Activated B cell treated with CpG ODN at 0.5 μM for 24 hours (primary cell): ENCODE measurements at places on chromosomes 1 and 21.

DNA sequence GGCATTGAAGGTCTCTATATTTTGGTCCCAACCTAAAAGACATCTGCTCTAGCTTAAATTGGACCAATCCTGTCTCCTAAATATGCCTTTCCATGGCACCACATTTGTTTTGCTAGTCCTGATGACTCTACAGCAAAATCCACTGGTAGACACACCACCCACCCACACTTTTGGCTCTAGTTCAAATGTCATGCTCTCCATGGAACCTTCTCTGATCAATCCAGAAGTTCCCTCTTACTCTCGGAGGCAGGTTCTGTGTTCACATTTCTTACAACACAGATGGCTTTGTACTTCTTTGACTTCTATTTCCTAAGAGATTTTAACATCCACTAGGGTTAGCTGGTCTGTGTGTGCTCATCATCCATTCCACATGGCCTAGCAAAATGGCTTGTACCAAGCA is 151.3 kb downstream of the APP start:
- no peaks in the 10 kb centered on the region for H3K4me1 ChIP-seq
- no peak overlapping the region for H3K27ac ChIP-seq
- no peak overlapping the region for H3K4me3 ChIP-seq
- no peaks in the 10 kb centered on the region for H3K27me3 ChIP-seq
- H3K36me3 ChIP-seq = peaks cover 21% of the 10 kb centered on the region

- no peak overlapping the region for H3K27ac ChIP-seq
- peaks cover 27% of the 10 kb centered on the region for H3K27me3 ChIP-seq
- no peak for DNase-seq
- no peaks in the 10 kb centered on the region for H3K4me1 ChIP-seq
Measured at GRCh38 chr1:175845338-175845737, 101.9 kb upstream of the TNR start.

GRCh38 chr1:246695136-246695535 is 29.1 kb upstream of the SCCPDH start:
- no peaks in the 10 kb centered on the region for H3K36me3 ChIP-seq
- H3K4me3 ChIP-seq = no peak overlapping the region
- H3K27ac ChIP-seq = no peak overlapping the region

GRCh38 chr1:186736971-186737685 is 56.9 kb upstream of the PTGS2 start:
- no peaks in the 10 kb centered on the region for H3K27me3 ChIP-seq
- DNase-seq = no peak
- H3K4me3 ChIP-seq = no peak overlapping the region
- no peaks in the 10 kb centered on the region for H3K36me3 ChIP-seq
- H3K4me1 ChIP-seq = no peaks in the 10 kb centered on the region

DNA sequence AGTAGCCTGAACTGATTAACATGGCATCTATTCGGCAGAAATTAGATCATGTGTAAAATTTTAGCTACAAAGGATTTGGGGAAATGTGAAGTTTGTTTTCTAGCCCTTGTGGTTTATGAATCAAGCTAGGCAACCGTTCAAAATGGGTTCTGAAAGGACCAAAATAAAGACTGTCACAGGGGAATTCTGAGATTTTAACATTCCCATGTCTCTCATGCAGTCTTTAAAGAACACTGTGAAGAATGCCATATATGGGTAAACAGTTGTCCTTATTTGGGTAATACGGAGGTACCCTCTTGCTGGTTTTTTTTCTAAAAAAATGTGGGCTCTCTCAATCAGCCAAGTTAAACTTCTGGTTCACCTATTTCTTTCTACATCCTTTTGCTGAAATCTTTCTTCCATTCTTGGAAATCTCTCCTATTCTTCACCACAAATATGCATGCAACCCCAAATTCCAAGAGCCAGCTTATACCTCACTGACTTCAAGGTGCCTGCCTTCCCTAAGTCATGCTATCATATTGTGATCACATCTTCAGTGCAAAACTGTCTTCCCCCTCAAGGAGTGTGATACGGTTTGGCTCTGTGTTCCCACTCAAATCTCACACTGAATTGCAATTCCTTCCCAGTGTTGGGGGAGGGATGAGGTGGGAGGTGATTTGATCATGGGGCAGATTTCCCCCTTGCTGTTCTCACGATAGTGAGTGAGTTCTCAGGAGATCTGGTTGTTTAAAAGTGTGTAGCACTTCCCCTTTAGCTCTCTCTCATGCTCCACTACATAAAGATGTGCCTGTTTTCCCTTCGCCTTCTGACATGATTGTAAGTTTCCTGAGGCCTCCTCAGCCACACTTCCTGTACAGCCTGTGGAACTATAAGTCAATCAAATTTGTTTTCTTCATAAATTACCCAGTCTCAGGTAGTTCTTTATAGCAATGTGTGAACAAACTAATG is 308.7 kb downstream of the TTLL7 start:
- peaks cover 37% of the 10 kb centered on the region for H3K4me1 ChIP-seq
- no peak for DNase-seq
- H3K36me3 ChIP-seq = no peaks in the 10 kb centered on the region
- no peak overlapping the region for H3K4me3 ChIP-seq
- H3K27me3 ChIP-seq = peaks cover 4% of the 10 kb centered on the region
- H3K27ac ChIP-seq = no peak overlapping the region

- H3K27ac ChIP-seq = no peak overlapping the region
- H3K4me1 ChIP-seq = no peaks in the 10 kb centered on the region
- DNase-seq = no peak
- H3K27me3 ChIP-seq = no peaks in the 10 kb centered on the region
Measured at GRCh38 chr1:14626869-14627607, 28.6 kb downstream of the KAZN start.

- peaks cover 22% of the 10 kb centered on the region for H3K27me3 ChIP-seq
- H3K36me3 ChIP-seq = no peaks in the 10 kb centered on the region
- no peak overlapping the region for H3K4me3 ChIP-seq
- no peak for DNase-seq
- H3K27ac ChIP-seq = no peak overlapping the region
Measured at GRCh38 chr21:45320261-45321025, 32.7 kb upstream of the POFUT2 start.

- H3K27ac ChIP-seq = no peak overlapping the region
- no peak for DNase-seq
- peaks cover 2% of the 10 kb centered on the region for H3K4me1 ChIP-seq
- no peak overlapping the region for H3K4me3 ChIP-seq
- peaks cover 21% of the 10 kb centered on the region for H3K27me3 ChIP-seq
Measured at GRCh38 chr1:201724766-201725118, 104.2 kb upstream of the IPO9 start.

GRCh38 chr1:228268881-228269265 is 61.0 kb downstream of the OBSCN start:
- no peaks in the 10 kb centered on the region for H3K27me3 ChIP-seq
- no peaks in the 10 kb centered on the region for H3K36me3 ChIP-seq
- H3K4me1 ChIP-seq = no peaks in the 10 kb centered on the region
- DNase-seq = no peak
- no peak overlapping the region for H3K27ac ChIP-seq
- H3K4me3 ChIP-seq = no peak overlapping the region

GRCh38 chr1:182256931-182257330 is 134.7 kb downstream of the GLUL start:
- peaks cover 5% of the 10 kb centered on the region for H3K4me1 ChIP-seq
- H3K27me3 ChIP-seq = no peaks in the 10 kb centered on the region
- H3K4me3 ChIP-seq = no peak overlapping the region
- H3K36me3 ChIP-seq = no peaks in the 10 kb centered on the region
- no peak for DNase-seq

DNA sequence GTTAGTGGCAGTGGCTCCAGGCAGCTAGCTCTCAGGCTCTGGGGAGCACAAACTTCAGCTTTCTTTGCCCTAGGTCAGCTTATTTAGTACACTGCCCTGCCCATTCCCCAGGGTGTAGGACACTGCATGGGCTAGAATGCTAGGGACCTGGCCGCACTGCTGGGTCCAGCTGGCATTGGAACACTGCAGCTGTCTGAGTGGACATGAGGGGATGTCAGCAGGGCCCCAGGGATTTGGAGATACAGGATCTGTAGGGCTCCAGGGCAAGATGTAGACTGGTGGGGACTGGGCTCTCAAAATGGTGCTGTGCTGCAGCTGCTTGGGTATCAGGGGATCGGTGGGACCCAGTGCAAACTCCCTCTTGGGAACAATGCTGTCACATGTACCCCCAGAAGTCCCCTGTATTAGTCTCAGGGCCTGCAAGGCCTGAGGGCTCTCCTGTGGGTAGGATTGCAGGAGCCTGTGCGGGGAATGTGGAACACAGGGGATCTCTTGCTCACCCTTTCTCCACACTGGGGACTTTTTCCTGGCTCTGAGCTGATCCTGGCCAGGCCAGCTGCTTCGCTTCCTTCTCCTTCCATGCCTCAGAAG is 25.2 kb upstream of the TTC22 start:
- DNase-seq = no peak
- H3K36me3 ChIP-seq = peaks cover 7% of the 10 kb centered on the region
- peaks cover 13% of the 10 kb centered on the region for H3K27me3 ChIP-seq
- no peaks in the 10 kb centered on the region for H3K4me1 ChIP-seq

GRCh38 chr1:234327577-234328164 is 45.6 kb upstream of the COA6 start:
- H3K27me3 ChIP-seq = peaks cover 16% of the 10 kb centered on the region
- no peak for DNase-seq
- peaks cover 36% of the 10 kb centered on the region for H3K4me1 ChIP-seq
- H3K4me3 ChIP-seq = no peak overlapping the region
- H3K27ac ChIP-seq = no peak overlapping the region

- H3K27me3 ChIP-seq = no peaks in the 10 kb centered on the region
- no peak for DNase-seq
- peaks cover 59% of the 10 kb centered on the region for H3K4me1 ChIP-seq
- peak overlapping the region; percentile 56 for H3K4me3 ChIP-seq
Measured at GRCh38 chr1:235923466-235924021, 56.8 kb upstream of the LYST start.

- no peak for DNase-seq
Measured at GRCh38 chr21:23718446-23719285, 1888.6 kb downstream of the MRPL39 start.

- peaks cover 14% of the 10 kb centered on the region for H3K4me1 ChIP-seq
- peak overlapping the region; percentile 33 for H3K4me3 ChIP-seq
- no peak overlapping the region for H3K27ac ChIP-seq
- DNase-seq = no peak
- no peaks in the 10 kb centered on the region for H3K36me3 ChIP-seq
Measured at GRCh38 chr1:210231846-210232510, 618 bp upstream of the SERTAD4 start.

DNA sequence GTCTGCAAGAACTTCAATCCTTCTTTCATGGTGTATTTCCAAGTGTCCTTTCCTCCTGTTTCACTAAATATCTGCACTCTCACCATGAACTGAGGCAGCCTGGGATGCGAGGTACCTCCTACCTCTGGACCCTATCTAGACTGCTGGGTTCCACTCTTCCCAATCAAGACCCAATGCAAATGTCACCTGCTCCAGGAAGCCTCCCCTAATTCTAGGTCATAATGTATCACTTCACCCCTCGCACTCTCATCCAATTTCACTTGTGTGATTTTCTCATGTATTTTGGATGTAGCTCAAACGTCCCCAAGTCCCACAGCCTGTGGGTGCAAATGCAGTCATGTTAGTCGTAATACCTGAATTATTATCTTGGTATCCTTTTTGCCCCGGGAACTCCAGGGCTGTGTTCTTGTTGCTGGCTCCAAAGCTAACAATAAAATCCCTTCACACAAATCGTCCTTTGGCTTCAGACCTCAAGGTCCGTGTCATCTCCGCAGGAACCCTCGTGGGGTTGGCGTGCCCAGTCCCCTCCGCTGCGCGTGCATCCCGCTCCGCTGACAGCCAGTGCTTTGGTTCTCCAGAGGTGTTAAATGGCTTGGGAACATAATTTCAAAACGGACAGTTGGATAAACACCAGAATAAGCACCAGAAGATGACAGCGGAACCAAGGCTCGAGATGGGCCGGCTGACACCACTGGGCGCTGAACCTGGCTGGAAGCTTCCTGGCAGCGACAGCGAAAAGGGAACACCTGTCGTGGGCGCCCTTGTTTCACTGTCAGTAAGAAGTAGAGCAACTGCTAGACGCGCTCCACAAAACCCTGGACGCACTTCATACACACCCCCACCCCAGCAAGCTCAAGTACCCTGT is 1.0 kb upstream of the BACH1 start:
- H3K27me3 ChIP-seq = no peaks in the 10 kb centered on the region
- peak overlapping the region; percentile 76 for H3K27ac ChIP-seq
- no peak for DNase-seq
- peaks cover 18% of the 10 kb centered on the region for H3K36me3 ChIP-seq
- H3K4me3 ChIP-seq = peak overlapping the region; percentile 71

DNA sequence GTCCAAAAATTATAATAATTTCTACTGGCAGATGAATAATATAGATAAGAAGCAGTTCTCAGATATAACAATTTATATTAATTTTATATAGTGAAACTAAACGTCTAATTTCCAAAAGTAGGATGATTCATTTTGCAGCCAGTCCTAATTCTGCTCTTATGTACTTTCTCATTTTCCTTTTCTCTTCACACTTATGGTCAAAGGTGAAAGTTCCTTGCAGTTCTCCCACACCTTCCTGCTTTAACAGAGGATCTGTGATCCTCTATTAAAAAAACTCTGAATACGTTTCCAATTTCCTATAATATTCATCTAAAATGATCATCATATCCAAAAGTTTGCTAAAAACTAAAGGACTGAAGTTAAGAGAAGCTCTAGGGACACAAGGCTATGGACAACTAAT is 78.5 kb downstream of the KIFAP3 start:
- H3K4me1 ChIP-seq = no peaks in the 10 kb centered on the region
- no peaks in the 10 kb centered on the region for H3K27me3 ChIP-seq
- H3K36me3 ChIP-seq = peaks cover 5% of the 10 kb centered on the region
- no peak for DNase-seq
- no peak overlapping the region for H3K4me3 ChIP-seq

GRCh38 chr1:215844266-215844665 is 277.2 kb downstream of the KCTD3 start:
- H3K4me3 ChIP-seq = no peak overlapping the region
- no peak for DNase-seq
- H3K27ac ChIP-seq = no peak overlapping the region
- H3K4me1 ChIP-seq = no peaks in the 10 kb centered on the region

- H3K36me3 ChIP-seq = no peaks in the 10 kb centered on the region
- no peak for DNase-seq
- H3K27me3 ChIP-seq = no peaks in the 10 kb centered on the region
- no peaks in the 10 kb centered on the region for H3K4me1 ChIP-seq
Measured at GRCh38 chr1:8889103-8889846, 10.8 kb upstream of the ENO1 start.

DNA sequence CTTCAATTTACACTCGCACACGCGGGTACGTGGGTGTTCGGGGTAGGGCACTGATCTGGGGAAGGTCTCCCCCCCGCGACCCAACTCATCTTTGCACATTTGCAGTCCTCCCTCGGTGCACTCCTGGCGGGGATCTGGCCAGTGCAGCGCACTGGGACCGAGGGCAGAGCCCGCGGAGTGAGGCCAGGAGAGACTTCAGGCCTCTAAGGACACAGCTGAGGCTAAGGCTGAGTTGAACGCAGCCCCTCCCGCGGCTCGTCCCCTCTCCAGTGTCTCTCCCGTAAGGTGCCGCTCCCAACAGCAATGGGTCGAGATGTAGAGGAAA is 936 bp upstream of the NCAM2 start:
- H3K4me3 ChIP-seq = peak overlapping the region; percentile 65
- H3K27me3 ChIP-seq = peaks cover 21% of the 10 kb centered on the region
- H3K27ac ChIP-seq = no peak overlapping the region
- H3K4me1 ChIP-seq = peaks cover 16% of the 10 kb centered on the region

GRCh38 chr21:34147792-34148418 is 74.5 kb downstream of the MRPS6 start:
- H3K4me3 ChIP-seq = no peak overlapping the region
- H3K36me3 ChIP-seq = peaks cover 41% of the 10 kb centered on the region
- H3K27me3 ChIP-seq = no peaks in the 10 kb centered on the region
- DNase-seq = no peak
- no peak overlapping the region for H3K27ac ChIP-seq
